IPS-NIHi11 (cell line): ENCODE measurements at places on chromosomes 11 and 22.

DNA sequence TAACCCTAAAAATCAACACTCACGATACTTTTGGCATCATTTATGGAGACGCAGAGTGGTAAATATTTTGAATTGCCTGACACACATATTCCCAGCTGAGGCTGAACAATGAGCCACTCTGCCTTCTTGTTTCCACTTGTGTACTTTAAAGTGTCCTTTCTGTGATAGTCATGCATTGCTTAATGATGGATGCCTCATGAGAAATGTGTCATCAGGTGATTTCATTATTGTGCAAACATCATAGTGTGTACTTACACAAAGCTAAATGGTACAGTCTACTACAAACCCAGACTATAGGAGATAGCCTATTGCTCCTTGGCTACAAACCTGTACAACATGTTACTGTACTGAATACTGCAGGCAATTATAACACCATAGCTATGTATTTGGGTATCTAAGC is 44.2 kb downstream of the MRE11 start:
- DNase-seq: no peak

- no peak for DNase-seq
Measured at GRCh38 chr22:25908755-25909154, 166.8 kb downstream of the MYO18B start.

GRCh38 chr11:93939084-93939760 is 81.9 kb upstream of the HEPHL1 start:
- no peak for DNase-seq

DNA sequence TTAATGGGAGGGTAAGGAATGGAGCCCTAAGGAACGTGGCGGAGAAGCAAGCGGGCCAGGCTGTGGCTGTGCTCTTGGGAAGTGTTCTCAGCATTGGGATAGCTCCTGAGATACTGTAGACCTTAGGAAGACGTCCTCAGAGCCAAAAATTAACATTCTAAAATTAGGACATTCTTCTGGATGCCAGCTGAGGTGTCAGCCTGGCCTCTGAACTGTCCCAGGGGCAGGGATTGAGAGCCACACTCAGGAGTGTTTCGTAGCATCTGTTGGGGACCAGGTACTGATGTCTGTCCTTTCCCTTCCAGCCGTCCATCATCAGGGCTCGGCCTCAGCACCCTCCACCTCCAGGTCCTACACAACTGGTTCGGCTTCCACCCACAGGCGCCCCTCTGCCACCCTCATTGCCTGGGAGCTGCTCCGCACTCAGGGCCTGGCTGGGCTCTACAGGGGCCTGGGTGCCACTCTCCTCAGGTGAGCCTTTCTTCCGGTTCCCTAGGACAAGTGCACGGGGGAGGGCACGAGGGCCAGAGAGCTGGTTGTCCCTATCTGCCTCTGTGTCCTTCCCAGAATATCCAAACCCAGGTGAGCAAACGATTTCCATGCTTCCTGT is 23.6 kb downstream of the SLC25A18 start:
- no peak for DNase-seq

DNA sequence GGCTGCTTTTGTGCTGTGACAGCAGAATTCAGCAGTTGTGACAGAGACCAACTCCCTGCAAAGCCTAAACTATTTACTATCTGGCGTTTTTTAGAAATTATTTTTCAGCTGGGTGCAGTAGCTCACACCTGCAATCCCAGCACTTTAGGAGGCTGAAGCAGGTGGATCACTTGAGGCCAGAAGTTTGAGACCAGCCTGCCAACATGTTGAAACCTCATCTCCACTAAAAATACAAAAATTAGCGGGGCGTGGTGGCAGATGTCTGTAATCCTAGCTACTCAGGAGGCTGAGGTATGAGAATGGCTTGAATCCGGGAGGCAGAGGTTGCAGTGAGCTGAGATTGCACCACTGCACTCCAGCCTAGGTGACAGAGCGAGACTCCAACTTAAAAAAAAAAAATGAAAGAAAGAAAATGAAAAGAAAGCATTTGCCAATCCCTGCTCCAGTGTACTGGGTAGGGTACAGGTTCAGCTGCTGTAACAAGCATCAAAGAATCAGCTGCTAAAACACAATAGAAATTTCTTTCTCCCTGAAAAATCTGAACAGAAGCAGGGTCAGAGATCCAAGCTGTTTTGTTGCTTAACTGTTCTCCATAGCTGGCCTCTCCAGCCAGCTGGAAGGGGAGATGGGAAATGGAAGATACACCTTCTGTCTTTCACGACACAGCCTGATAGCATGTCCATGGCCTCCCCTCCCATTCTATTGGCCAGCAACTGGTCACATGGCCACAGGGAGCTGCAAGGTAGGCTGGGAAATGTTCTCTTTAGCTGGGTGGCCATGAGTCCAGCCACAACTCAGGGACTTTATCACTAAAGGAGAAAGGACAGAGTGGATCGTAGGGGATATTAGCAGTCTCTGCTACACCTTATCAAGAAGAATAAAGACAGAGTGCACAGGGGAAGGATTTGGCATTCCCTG is 8.5 kb upstream of the NCF4 start:
- no peak for DNase-seq

GRCh38 chr11:69890476-69890875 is 71.3 kb upstream of the FGF3 start:
- no peak for DNase-seq

DNA sequence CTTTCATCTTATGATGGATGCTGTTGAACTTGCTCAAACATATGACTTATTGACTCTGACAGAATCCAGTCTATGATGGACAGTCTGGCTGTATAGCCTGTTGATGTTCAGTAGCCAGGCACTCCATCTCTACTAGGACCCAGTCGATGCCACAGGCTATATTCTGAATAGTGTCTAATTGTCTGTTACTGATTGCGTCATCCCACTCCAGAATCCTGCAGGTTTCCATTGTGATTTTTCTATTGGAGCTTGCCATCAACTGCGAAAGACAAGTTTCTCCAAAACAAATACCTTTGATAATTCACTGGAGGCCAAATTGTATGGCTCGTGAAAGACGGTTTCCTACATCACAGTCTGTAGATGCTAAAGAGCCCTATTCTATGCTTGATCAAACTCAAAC is 481.7 kb upstream of the CHORDC1 start:
- no peak for DNase-seq

GRCh38 chr11:49432242-49432848 is 223.9 kb upstream of the FOLH1 start:
- DNase-seq: no peak

DNA sequence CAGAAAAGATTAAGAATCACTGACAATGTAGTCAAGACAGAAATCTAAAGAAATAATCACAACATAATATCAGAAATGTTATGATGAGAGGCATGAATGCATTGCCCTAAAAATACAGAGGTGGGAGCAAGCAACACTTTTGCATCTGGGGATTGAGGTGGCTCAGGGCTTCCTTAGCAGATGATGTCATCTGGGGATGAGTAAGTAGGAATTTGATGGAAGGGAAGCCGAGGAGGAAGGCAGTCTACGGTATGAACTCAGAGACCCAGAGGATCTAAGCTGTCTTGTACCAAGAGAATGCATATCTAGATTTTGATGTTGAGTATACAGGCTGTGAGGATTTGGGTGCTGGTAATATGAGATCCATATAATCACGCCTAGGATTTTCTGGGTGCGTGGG is 193.0 kb upstream of the SNX19 start:
- DNase-seq: no peak

DNA sequence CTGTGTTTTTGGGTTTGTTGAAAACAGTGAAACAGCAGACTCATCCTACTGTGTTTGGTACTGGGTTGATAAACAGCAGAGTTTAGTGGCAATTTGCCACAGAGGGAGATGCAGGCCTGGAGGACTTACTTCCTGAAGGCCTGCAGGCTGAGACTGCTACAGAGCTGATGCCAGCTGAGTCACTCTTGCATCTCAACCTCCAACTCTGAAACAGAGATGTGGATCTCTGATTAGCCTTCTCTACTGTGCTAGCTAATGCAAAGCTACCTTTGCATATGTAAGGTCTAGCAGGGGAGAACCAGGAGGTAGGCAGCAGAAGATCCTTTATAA is 14.3 kb downstream of the ATP5MG start:
- peak; percentile 58 for DNase-seq

DNA sequence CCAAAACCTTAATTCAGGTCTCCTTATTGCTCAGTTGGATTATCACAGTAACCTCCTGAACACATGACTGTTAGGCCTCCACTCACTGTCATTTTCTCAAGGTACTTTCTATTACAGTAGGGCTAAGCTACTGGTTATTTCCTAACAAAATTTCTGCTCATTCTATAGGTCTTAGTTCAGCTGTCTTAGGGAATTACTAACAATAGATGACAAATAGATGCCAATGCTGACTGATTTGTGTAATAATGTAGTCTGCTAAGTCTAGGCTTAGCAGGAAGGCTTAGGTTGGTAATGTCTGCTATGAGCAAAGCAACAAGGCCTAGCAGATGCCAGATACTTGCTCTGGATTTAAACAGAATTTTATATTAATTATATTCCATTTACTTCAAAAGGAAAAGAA is 58.1 kb downstream of the RSF1 start:
- DNase-seq: no peak

- DNase-seq: no peak
Measured at GRCh38 chr11:119431523-119431922, 8.6 kb upstream of the THY1 start.

- DNase-seq: no peak
Measured at GRCh38 chr11:19995145-19995544, 165.1 kb downstream of the DBX1 start.

GRCh38 chr11:5736396-5736795 is at the start of gene OR56B1:
OR56B1 (plus strand) TSS chr11:5736448; CDS start chr11:5736517, 69 bp downstream.
- no peak for DNase-seq

GRCh38 chr11:104332110-104332509 is 168.2 kb upstream of the PDGFD start:
- peak; percentile 63 for DNase-seq

DNA sequence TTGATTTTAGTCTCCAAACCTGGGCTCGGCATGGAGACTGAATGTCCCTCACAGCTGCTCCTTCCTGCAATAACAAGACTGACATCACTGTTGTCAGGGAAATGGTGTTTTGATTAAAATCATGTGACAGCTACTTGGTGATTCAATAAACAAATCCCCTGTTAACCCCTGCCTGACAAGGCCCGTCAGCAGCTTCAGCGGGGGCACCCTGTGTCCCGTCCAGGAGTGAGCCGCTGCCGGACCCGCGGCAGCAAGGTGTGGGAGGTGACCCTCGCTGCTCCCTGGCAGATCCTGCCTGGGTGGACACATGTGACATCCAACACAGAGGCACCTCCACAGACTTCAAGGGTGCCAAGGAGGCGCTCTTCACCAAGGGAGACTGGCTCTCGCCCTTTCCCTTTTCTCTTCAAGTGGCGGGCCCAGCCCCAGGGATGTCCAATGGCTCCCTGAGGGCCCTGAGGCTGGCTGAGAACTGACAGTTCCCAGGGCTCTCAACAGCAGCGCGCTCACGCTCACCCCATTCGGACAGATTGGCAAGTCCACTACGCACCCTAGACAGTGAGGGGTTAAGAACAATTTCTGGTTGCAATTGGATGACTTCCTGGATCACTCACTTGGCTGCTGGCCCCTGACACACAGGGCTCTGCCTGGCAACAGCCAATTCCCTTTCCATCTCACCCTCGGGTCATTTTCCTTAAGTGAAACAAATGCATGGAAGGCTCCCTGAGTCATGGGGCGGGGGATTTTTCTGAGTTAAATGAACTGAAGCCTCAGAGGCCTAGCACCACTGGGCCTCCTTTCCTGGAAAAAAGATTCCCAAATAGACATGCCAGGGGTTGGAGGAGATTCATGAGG is 30.7 kb downstream of the PPP2R1B start:
- peak; percentile 43 for DNase-seq

DNA sequence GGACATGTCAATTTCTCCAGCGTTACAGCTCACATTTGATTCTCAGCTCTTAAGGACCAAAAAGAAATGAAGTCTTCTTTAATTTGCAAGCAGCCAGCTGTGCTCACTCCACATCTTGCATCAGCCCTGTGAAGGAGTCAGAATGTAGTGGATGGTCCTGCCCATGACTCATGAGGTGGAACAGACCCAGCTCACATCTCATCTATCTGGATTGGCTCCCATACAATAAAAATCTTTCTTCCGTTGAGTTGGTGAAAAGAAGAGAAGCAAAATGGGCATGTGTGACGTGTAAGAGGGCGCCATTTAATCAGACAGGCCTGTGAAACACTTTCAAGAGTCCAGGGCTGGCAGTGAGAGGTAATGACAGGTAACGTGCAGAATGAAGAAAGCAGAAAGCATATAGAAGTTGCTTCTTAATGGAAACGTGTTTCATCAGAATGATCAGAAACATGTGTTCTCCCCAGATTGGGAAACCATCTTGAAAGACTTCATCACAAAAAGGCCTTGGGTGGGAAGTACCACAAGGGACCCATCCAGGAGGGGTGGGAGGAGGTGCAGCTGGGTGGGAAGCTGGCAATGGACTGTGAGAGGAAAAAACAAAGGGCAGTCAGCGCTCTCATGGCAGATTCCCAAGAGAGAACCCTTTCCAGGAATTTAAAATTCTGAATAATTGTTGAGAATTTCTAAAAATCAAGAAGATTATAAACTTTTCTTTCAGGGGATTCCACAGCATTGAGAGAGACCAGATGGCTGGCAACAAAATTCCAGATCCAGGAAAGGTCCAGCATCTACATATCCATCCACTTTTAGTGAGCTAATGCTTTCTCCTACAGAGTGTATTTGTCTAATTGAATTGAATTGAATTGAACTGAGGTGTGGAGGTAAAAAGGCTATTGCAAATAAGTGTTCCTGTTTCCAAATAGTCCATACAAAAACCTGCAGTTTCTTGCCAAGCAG is 57.0 kb downstream of the ETS1 start:
- no peak for DNase-seq

DNA sequence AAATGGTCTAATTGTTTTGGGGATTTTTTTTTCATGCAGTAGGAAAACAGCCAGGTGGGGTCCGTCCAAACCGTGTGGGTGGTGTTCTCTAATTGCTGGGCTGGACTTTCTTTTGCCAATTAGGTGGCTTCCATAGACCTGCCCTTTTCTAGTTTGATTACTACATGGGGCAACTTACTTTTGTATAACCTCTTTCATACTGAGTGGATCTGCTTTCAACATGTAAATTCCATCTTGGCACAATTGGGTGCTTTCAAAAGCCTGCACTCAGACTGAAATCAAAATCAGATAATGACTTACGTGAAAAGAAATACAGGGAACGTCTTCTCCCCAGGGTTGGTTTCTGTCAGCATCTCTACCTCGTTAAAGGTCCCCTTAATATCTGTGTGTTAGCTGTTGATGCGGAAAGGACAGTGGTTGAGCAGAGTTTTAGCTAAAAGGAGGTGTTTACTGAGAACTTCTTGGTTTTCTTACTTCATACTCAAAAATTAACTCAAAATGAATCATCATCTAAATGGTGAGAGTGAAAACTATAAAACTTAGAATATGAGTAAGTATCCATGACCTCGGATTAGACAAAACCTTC is 72.1 kb downstream of the BARX2 start:
- DNase-seq: no peak

GRCh38 chr11:45215098-45215865 is 68.8 kb downstream of the PRDM11 start:
- DNase-seq: no peak

DNA sequence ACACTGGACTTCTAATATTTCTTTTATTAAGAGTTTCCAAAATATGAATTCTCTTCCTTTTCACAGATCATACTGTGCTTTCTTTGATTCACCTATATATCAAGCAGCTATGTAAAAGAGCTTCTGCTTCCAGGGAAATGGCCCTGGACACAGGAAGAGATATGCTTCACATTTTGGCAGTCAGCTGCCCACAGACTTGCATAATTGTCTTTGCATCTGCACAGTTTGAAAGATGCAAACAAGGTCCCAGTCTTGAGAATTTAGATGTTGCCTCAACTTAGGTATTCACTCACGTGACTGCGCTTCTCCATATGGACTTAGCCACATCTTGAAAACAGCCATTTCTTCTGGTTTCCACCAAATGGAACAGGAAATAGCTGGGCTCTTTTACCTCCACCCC is 92.3 kb upstream of the POU2AF2 start:
- DNase-seq: no peak

GRCh38 chr11:58788355-58789023 is 56.0 kb downstream of the GLYATL2 start:
- peak; percentile 26 for DNase-seq
